ENCODE measurements at places on chromosomes 5 and 9.

DNA sequence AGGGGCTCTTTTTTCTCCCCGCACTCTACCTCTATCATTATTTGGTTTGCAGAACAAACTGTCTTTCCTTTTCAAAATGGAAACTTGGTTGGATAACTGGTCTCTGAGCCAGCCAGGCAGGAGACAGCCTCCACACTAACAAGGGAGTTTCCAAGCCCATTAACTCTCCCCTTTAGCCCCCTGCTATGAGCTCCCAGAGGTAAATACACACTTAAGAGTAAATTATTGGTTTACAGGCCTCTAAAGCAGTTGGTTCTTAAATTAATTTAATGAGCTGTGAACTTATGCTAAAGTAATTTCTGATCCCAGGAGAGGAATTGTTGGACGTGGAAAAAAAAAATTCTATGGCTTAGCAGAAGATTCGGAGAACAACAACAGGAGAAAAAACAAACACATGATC, 30.3 kb downstream of the EPB41L4A start:
- no peak for DNase-seq

DNA sequence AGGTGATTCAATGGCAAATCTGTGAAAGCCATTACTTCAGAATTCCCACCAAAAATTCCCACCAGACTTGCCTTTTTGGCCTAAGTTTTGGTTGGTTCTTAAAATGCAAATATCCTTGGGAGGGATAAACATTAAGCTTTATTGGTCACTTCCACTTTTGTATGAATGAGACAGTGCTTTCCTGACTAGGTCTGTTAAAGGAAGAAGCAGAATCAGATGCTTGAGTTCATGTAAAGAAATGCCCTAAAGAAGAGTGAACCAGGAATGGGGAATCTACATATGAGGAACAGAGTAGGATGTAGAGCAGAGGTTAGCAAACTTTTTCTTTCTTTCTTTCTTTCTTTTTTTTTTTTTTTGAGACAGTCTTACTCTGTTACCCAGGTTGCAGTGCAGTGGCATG, 129.3 kb downstream of the GCNT1 start:
- no peak for DNase-seq

DNA sequence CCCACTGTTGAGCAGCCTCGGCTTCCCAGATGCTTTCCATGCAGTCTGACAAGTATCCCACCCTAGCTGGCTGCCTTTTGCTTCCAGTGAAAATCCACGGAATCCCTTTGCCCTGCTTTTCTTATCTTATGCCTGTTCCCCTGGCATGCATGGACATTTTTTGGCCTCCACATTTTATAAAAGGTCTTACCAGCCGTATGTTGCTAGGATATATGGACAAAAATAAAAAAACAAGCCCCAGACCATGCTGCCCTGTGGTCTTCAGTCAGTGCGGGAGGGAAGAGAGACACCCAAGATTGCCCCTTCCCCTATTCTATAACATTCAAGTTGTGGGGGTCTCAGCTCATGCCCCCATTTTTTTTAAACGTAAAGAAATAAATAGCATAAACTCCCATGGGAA, 129.6 kb downstream of the COL23A1 start:
- DNase-seq, result no peak

- no peak for DNase-seq
Observed at GRCh38 chr9:21331676-21332402, 3.4 kb downstream of the KLHL9 start.

GRCh38 chr9:92736563-92737215, 27.9 kb downstream of the BICD2 start:
- no peak for DNase-seq

DNA sequence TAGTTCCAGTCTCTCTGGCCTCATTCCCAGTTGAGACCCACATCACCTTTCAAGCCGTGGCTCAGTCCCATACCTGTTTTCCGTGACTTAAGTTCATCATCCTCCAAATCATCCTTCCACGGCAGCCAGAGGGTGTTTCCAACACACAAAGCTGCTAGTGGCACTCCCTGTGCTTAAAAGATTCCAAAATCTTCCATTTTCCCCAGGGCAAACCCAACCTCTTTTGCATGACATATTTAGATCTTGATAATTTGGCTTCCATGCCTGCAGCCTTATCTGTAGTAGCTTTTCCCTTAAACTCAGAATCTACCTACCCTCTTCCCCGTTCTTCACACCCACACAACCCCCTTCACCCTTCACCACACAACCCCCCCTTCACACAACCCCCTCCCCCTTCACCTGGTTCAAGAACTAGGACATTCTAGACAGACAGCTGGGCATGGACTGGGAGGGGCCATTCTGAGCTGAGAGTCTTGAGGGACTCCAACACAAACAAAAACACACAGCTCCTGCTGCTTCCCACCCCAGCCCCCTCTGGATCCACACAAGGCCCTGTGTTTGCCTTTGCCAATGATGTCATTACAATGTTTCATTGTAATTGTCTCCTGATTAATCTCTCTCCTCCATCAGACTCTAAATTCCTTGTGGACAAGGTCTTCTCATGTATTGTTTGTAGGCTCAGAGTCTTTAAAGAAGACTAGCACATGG, 268.2 kb downstream of the SH3GL2 start:
- DNase-seq, result no peak

DNA sequence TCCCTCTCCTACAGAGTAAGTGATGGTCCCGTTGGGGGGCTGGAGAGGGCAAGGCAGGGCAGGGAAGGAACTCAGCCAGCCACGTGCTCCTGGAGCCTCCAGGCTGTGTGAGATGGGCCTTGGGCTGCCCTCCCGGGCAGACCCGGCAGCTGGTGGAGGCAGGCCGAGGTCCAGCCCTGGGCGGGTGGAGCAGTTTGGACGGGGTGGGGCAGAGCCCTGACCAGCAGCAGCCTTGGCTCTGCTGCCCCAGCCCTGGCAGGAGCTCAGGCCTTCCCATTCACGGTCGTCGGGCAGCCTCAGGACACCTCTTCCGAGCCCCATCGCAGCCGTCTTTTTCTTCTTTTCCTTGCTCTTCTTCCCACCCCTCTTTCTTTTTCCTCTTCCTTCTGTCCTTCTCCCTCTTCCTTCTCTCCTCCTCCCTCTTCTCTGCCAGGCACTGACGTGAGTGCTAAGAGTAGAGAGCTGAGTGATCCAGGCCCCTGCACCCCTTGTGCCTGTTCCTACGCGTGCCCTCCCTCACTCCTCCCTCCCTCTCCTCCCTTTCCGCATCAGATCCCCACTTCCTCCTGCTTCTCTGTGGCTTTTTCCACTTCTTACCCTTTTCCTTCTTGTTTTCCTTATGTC, 42.8 kb downstream of the AMBP start:
- no peak for DNase-seq

DNA sequence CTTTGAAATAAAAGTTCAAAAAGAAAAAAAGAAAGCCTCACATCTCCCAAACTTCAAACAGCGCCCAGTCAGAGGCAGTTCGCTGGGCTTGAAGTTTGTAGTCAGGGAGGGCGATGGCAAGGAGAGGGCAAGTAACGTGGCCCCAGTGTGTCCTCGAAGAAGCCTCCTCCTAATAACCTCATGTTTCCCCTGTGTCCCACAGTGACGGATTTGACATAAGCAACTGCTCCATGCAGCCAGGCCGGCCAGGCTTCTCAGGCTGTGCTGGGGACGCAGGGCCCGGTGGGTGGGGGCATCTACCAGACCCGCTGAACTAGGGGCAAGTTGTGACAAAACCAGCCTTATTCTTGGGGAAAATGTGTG, 172.2 kb downstream of the ERCC6L2 start:
- DNase-seq, result no peak

GRCh38 chr9:136323371-136323789, 4.0 kb upstream of the GPSM1 start:
- DNase-seq, result no peak

- DNase-seq, result no peak
Observed at GRCh38 chr5:91541696-91542095, 158.6 kb upstream of the ARRDC3 start.

DNA sequence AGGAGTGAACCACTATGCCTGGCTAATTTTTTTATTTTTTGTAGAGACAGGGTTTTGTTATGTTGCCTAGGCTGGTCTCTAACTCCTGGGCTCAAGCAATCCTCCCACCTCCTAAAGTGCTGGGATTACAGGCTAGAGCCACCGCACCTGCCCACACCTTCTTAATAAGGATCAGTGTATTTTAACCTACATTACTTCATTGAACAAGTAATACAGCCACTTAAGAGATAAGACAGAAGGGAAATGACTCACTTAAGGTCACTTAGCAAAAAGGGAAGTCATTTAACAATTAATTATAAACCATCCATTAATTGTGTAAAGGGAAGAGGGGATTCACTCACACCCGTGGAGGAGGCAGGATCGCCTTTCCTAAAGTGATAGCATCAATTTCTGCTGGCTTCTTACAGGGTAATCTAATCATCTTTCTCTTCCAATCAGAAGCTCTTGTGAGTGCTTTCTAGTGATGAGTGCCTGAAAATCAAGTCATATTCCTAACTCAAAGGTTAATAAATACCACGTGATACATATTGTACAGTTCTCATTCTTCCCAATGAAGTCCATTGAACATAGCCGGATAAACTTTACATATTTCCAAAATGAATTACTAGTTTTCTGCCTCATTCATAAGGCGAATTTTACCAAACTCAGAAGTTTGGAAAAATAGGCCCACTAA, 3.5 kb downstream of the FBXW11 start:
- DNase-seq, result peak; percentile 8

DNA sequence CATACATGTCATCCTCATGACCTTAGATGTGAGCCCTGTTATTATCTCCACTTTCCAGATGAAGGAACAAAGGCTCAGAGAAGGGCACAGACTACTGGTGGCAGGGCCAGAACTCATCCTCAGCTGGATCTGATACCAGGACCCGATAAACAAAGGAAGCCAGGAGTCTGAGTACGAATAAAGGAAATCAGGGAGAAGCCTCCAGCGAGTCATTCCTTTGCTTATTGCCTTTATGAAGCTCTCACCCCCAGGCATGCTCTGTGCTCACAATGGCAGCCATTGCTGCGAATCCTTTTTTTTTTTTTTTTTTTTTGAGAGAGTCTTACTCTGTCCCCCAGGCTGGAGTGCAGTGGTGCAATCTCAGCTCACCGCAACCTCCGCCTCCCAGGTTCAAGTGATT, 130.1 kb downstream of the GAPVD1 start:
- no peak for DNase-seq
